Islet precursor cell (in vitro differentiated cells): ENCODE measurements at places on chromosomes 5 and 9.

DNA sequence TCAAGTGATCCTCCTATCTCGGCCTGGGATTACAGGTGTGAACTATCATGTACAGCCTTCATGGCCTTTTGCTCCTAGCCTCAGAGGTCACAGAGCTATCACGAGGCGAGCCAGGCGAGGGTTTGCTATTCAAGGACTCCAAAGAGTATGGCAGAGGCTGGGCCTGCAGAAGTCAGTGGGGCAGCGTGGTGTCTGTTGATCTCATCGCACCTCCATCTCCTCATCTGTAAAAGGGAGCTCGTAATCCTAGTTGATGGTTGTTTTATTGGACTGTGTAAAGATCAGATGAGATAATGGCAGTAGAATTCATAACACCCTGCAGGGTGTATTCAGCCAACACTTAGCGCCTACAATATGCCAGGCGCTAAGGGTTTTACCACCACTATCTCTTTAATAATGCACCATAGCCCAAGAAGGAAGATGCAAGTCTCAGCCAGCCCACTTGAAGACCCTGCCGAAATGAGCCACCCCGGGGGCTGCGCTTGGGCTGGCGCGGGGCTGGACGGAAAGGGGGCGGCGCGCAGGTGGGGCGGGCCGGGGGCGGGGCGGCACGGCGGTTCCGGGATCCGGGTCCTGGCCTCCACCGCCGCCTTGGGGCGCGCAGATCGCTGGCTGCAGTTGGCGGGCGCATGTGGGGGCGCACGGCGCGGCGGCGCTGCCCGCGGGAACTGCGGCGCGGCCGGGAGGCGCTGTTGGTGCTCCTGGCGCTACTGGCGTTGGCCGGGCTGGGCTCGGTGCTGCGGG lies at the start of gene GALNT12:
Gene GALNT12 (plus strand): TSS at position 601 of the 744 bp plus-strand sequence. CDS start 29 bp downstream, at position 630.
- DNase-seq: peak; percentile 66

DNA sequence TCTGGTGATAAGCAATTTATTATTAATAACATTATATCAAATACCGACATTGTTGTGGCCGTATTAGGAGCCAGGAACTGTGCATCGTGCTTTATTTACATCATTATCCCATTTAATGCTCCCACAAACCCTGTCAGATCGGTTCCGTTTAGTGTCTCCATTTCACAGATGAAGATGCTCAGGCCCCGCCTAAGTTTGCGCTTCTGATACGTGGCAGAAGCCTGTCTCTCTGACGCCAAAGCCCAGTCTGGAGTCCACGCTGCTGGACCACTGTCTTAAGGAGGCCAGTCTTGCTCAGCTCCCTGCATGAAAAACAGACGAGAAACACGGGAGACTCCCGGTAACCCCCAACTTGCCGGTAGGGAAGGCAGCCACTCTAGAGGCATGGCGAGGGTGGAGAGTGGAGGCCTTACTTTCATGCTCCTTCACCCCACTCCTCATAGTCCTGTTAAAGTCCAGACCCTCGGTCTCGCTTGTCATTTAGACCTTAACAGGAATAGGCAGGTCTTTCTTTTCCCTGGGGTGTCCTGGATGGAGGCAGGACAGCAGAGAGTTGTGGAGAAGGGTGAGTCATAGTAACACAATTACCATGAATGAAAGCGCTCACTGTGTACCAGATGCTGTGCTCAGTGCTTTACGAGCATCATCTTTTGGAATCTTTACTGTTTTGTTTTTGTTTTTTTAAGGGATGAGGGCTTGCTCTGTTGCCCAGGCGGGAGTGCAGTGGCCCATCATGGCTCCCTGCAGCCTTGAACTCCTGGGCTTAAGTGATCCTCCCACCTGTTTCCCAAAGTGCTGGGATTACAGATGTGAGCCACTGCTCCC lies 872 bp downstream of the TXNDC15 start:
- DNase-seq: peak; percentile 88

- DNase-seq: peak; percentile 79
Observed at GRCh38 chr5:142474431-142475094, 149.7 kb upstream of the SPRY4 start.

DNA sequence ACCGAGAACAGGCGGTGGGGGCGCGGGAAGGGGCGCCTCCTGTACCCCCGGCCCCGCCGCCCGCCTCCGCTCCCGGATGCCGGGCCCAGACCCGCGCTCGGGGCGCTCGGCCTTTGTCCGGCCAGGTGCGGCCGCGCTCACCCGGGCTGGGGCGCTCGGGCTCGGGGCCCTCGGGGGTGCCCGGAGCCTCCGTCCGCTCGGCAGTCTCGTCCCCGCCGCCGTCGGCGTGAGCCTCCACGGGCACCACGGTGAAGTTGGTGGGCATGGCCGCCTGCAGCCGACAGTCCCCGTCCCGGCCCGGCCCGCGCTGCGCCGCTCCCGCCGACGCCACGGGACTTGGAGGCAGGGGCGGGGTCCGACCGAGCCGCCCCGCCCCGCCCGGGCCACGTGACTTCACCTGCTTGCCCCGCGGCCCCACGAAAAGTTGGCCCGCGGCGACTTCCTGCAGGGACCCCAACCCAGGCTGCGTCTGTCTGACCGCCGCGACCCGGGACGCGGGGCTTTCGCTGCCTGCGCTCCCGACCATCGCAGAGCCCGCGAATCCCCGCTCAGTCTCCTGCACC lies at the start of gene SLC12A7:
Gene SLC12A7 (minus strand): TSS at position 337 of the 563 bp plus-strand sequence. CDS start 72 bp downstream, at position 265.
- peak; percentile 73 for DNase-seq

GRCh38 chr5:763397-763796 lies 21.1 kb downstream of the ZDHHC11B start:
- no peak for DNase-seq

- no peak for DNase-seq
Observed at GRCh38 chr5:60671899-60672692, 27.9 kb downstream of the DEPDC1B start.

- no peak for DNase-seq
Observed at GRCh38 chr5:1010641-1011046, 2.0 kb downstream of the NKD2 start.

GRCh38 chr5:169837686-169838085 lies 142.6 kb downstream of the INSYN2B start:
- DNase-seq: no peak

GRCh38 chr5:114636271-114636670 lies 274.4 kb downstream of the KCNN2 start:
- no peak for DNase-seq

- no peak for DNase-seq
Observed at GRCh38 chr5:177103523-177104253, 17.0 kb downstream of the FGFR4 start.

- no peak for DNase-seq
Observed at GRCh38 chr5:135341016-135341666, 57.9 kb downstream of the MACROH2A1 start.

DNA sequence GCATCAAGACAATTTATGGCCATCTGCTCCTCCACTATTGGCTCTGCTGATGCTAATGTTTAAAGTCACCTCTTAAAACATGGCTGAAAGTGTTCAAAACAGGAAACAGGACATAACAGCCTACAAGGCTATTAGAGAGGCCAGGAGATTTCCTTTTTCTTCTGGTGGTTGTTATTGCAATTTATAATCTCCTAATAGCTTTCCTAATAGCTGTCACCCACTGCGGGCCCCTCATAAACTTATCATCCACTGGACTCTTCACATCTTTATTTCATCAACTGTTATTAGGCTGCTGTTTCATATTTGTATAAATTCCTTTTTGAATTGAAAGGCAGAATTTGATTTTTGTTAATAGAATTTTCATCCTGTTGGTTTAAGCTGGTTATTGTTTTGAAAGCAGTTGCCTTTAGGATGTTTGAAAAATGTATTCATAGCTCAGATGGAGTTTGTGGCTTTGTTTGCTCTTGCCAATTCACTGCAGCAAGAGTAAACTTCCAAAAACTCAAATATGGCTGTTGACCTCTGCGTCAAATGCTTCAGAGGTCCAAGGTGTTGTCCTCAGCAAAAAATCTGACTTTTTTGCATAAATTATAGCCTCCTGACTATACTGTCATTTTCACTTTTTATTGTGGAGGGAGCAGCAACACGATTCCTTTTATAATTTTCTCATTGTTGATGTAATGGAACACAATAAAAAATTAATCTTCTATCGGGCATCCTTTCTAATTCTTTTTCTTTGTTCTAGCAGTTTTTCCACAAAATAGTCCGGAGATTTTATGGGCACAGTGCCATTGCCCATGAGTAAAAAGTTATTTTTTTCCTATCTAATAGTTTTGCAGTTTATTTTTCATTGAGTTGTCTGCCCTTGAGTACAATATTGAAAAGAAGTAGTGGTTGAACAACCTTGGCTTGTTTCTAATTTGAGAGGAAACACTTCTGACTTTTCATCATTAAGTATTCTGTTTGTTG lies 69.3 kb downstream of the MAT2B start:
- no peak for DNase-seq

DNA sequence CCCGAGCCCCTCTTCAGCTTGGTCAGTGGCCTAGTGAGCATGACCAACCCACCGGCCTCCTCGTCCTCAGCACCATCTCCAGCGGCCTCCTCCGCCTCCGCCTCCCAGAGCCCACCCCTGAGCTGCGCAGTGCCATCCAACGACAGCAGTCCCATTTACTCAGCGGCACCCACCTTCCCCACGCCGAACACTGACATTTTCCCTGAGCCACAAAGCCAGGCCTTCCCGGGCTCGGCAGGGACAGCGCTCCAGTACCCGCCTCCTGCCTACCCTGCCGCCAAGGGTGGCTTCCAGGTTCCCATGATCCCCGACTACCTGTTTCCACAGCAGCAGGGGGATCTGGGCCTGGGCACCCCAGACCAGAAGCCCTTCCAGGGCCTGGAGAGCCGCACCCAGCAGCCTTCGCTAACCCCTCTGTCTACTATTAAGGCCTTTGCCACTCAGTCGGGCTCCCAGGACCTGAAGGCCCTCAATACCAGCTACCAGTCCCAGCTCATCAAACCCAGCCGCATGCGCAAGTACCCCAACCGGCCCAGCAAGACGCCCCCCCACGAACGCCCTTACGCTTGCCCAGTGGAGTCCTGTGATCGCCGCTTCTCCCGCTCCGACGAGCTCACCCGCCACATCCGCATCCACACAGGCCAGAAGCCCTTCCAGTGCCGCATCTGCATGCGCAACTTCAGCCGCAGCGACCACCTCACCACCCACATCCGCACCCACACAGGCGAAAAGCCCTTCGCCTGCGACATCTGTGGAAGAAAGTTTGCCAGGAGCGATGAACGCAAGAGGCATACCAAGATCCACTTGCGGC lies 1.8 kb downstream of the EGR1 start:
- DNase-seq: peak; percentile 55

GRCh38 chr5:93257616-93258015 lies 323.4 kb downstream of the NR2F1-AS1 start:
- DNase-seq: no peak

DNA sequence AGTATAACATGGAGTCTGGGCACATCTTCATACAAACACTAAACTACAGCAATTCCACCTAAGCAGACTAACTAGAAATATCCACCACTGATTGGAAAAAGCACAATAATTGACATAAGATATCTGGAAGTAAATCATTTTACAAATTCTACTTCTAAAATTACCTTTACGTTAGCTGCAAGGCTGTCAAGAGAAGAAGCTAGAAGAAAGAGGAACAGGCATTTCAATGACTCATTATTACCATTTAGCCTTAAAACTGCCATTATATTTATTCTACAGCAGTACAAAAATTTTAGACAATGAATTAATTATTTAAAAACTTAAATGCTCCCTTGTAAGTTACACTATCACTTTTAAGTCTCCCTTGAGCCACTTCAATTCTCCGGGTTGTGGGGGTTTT lies 43.4 kb upstream of the PLPP6 start:
- no peak for DNase-seq

GRCh38 chr5:88829054-88829453 lies 53.9 kb downstream of the MEF2C start:
- no peak for DNase-seq

- DNase-seq: no peak
Observed at GRCh38 chr5:128257076-128257475, 173.5 kb downstream of the SLC12A2 start.

DNA sequence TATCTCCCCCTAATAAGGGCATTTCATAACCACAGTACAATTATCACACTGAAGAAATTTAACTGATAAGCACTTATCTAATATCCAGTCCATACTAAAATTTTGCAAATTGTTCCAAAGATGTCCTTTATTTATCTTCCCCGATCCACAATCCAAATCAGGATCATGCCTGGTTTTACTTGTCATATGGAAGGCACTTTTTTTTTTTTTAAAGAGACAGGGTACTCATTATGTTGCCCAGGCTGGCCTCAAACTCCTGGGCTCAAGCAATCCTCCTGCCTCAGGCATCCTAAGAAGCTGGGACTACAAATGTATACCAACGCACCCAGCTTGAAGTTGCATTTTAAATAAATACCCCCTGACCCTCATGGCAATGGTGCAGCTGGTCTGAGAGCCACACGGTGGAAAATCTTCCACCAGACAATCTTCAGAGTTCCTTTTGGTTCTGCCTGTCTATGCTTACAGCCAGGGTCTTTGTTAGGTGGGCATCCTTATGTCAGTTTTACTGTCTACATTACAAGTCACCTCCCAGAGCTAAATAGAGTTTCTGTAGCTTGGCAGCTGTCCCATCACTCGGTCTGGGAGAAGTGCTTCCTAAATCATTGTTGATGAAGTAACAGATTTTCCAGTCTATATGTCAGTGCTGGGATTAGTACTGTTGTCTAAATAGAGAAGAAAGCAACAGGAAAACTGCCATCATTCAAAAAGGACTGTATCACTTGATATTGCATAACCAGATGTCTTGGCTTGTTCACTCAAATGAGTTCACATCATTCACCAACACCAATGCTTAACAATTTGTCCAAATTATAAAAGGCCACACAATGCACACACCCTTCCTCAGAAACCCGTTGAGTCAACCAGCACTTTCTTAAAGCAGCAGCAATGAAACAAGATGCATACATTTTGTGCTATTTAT lies 26.4 kb downstream of the PTPN3 start:
- DNase-seq: no peak

- no peak for DNase-seq
Observed at GRCh38 chr9:116189683-116190082, 36.1 kb downstream of the PAPPA start.

DNA sequence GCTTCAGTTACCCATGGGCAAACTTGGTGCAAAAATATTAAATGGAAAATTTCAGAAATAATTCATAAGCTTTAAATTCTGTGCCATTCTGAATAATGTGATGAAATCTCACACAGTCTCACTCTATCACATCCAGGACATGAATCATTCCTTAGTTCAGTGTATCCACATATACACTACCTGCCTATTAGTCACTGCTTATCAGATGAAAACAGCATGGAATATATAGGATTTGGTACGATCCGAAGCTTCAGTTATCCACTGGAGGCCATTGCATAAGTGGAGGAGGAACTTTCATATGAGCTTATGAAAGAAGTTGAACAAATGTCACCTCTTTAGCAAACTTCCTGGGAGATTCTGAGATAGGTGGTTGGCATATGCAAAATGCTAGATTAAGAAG lies 64.2 kb downstream of the GAPVD1 start:
- DNase-seq: no peak
